ENCODE measurements at places on chromosomes 7 and 10.

DNA sequence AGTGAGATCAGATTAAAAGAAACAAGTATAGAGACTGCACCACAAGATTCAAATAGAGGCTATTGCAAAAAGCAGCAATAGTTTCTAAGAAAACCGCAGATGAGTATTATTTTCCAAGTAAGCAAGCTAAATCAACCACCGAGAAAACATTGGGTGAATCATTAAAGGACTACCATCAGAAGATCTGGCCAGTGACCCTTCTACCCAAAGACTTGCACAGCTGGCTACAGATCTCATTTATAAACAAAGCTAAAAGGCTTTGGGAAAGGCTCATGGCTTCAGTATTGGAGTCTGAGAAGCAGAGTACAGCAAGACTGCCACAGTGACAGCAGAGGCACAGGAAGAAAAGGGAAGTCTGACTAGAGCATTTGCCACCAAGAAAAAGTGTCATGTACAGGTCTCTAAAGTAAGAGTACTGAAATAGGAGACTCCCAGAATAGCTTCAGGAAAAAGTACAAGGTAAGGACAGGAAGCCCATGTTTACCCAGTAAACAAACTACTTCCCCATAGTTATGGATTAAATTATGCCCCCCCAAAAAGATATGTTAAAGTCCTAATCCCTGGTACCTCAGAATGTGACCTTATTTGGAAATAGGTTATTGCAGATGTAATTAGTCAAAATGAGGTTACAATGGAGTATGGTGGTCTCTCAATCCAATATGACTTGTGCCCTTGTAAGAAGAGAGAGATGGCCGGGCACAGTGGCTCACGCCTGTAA, 19.0 kb downstream of the STEAP1 start:
- no peak for DNase-seq

- no peak for DNase-seq
These were observed 169.9 kb upstream of the AOAH start for GRCh38 chr7:36894190-36894589.

GRCh38 chr7:148931470-148931869, 47.4 kb upstream of the EZH2 start:
- DNase-seq, result no peak

DNA sequence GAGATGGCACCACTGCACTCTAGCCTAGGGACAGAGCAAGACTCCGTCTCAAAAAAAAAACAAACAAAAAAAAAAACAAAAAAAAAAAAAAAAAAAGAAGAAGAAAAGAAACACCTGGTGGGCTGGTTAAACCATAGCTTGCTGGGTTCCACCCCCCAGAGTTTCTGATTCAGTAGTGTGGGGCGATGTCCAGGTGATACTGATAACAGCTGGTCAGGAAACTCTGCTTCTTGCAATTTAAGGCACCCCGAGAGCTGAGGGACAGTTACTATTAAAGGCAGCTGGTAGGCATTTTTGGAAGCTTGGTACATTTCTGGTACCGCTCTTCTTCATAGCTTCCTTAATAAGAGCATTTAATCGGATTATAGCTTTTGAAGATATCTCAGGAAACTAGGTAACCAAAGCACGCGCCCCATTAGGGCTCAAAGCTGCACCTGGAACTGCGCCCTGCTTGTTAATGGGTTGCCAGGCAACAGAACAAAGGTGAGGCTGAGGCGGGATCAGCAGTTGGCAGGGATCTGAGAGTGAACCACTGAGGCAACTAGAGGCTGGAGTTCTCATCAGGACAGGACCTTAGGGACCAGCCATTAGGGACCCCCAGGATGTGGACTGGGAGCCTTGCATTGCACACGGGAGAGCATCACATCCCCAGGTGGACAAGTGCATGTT, 6.5 kb upstream of the SDK1 start:
- DNase-seq, result no peak

DNA sequence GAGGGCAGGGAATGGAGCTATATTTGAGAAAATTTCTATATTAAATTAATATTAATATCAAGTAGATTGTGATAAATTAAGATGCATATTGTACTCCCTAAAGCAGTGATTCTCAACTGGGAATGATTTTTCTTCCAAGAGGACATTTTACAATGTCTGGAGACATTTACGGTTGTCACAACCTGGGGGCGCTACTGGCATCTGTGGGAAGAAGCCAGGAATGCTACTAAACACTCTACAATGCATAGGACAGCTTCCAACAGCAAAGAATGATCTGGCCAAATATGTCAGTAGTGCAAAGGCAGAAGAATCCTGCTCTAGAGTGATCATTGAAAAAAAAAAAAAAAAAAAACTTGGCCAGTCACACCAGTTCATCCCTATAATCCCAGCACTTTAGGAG, 100.0 kb downstream of the LSM5 start:
- no peak for DNase-seq

GRCh38 chr7:137878333-137878961, 31.7 kb upstream of the DGKI start:
- DNase-seq, result no peak

DNA sequence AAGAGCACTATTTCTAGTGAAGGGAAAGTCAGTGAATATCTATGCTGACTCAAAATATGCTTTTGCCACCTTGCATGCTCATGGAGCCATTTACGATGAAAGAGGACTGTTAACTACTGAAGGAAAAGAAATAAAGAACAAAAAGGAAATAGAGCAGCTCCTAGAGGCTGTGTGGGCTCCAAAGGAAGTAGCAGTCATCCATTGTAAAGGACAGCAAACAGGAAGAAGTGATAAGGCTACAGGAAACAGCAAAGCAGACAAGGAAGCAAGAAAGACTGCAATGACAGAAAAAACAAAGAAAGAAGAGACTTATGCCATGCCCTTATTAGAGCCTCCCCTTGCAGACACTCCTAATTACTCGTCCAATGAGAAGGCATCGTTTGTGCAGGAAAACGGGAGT, 12.0 kb upstream of the ZNF33B start:
- DNase-seq, result no peak

DNA sequence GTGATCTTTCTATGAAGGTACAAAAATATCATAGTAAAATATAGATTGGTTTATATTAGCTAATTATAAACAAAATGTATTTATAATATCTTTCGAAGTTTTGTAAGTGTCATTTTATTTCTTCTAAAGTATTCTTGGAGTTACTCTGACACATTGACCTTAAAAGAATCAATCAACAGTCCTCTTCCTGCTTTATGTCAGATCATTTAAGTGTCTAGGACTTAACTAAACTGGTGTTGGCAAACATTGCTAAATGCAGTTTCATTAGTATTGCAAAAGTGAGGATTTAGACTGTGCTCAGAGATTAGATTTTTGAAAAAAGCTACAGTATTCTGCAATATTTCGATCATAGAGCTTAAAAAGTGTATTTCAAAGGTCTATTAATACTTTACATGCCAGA, 10.3 kb downstream of the GLCCI1 start:
- DNase-seq, result no peak

GRCh38 chr10:102408728-102409603, 9.6 kb downstream of the PSD start:
- DNase-seq, result no peak

- no peak for DNase-seq
These were observed 68.1 kb upstream of the PODXL start for GRCh38 chr7:131624536-131624935.

- peak; percentile 89 for DNase-seq
These were observed 33.5 kb downstream of the DPY19L1 start for GRCh38 chr7:35003679-35004303.

DNA sequence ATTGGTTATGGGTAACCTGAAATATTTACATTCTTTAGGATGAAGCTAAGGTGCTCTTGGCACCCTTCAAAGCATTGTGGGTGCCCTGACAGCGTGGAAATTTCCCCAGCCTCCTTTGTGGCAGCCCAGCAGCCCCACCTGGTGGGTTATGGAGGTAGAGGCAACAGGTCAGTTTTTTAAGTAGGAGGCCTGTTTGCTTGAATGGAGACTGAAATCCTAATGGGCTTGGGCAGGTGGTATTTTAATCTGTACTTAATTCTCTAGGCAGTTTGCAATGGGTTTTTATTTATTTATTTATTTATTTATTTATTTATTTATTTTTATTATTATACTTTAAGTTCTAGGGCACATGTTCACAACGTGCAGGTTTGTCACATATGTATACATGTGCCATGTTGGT, 139.4 kb downstream of the EPC1 start:
- peak; percentile 54 for DNase-seq

GRCh38 chr7:5484921-5485320, 61.3 kb upstream of the TNRC18 start:
- no peak for DNase-seq

DNA sequence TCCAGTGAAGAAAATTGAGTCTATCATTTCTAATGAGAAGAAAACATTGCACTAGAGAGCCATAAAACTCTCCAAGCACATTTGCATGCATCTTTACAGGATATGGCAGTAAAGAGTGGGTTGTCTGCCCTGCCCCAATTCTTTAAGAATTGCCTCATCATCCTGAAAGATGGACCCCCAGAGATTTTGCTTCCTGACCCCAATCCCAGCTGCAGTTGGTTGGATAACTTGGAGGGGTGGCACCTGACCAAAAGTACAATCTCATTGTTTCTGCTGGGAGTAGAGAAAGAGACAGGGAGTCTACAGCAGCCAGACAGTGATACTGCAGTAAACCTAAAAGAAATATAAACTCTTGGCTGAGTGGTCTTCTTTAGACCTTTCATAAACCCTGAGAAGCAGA, 49.1 kb upstream of the ADCY1 start:
- no peak for DNase-seq

- no peak for DNase-seq
These were observed 6.3 kb upstream of the PILRB start for GRCh38 chr7:100351657-100352058.

DNA sequence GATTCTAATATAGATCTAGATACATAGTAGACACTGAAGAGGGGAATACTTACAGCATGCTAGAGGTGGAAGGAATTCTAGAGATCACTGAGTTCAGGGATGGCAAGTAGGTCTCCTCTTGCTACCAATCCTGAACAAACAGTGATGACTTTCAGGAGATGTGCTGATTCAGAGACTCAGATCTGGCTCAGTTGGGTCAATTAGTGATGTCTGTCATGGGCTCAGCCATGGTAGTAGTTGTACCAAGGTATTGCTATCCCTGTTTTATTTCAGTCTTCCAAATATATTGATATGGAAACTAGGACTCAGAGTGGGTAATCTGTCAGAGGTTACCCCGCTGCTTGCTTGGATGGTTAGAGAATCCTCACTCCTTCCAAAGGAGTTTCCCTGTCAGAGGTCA, 38.5 kb downstream of the UNC5B start:
- DNase-seq, result no peak

GRCh38 chr10:49534670-49535381, 4.1 kb downstream of the ERCC6 start:
- peak; percentile 82 for DNase-seq

DNA sequence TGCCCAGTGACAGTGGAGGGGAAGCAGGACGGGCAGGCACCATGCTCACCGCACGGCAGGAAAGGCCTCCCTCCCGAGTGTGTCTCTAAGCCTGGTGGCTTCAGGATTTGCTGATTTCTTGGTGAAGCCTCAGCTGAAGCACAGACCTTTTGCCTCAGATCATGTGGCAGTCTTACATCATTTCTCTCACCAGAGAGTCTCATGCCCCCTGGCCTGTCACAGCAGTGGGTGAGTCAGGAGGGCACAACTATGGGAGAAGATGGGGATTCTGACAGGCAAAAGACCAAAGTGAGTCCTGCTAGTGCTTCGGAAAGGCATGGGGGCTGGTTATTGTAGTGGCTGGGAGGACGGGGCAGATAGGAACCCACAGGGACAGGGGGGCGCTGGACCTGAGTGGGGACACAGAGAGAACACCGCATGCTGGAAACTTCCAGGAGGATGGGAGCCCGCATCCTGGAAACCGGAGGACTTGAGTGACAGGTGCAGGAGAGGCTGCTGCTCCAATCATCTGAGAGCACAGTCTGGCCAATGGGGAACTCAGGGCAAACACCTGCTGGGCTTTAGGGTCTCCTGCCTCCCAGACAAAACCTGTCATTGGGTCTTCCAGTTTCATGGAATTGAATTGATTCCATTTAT, 166.8 kb downstream of the ADARB2 start:
- DNase-seq, result no peak

- DNase-seq, result no peak
These were observed 255.4 kb downstream of the TYW1 start for GRCh38 chr7:67251986-67252558.

GRCh38 chr7:54955296-54955695, 63.5 kb upstream of the EGFR start:
- DNase-seq, result no peak

DNA sequence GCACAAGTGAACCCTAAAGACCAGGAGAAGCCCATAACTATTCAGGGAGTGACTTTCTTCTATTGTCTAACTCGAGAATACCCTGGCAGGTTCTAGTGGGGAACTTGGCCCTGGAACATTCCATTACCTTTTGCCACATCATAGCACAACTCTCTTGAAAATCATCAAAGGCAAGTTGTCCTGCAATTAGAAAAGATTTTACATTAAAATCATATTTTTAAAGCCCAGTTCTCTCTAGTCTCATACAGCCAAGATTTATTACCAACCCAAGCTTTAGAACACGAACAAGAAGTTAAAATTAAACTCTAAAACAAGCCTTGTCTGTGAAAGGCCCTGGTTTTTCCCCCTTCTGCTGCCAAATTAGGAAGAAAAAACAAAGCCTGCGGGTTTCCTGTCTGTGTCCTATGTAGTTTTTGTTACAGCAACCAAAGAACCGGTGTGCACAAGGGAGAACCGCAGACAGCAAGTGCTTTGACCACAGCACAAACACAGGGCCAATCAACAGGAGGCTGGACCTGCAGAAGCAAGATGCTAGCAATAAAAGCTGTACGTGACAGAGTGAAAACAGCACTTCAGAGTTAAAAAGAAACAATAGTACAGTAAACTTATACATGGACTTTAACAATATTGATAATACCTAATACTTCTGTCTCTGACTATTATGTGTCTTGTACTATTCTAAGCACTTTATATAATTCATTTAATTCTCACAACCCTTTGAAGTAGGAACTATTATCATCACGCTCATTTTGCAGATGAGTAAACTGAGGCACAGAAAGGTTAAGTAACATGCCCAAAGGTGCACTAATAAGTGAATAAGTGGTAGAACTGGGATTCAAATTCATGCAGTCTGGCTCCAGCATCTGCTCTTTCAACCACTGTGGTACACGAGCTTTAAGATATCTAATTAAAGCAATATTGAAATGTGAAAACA, 65.8 kb downstream of the STK17A start:
- DNase-seq, result peak; percentile 72
